ENCODE measurements at places on chromosomes 11 and 22.

- no peak for DNase-seq
Observed at GRCh38 chr11:35260342-35260985, 121.5 kb downstream of the CD44 start.

DNA sequence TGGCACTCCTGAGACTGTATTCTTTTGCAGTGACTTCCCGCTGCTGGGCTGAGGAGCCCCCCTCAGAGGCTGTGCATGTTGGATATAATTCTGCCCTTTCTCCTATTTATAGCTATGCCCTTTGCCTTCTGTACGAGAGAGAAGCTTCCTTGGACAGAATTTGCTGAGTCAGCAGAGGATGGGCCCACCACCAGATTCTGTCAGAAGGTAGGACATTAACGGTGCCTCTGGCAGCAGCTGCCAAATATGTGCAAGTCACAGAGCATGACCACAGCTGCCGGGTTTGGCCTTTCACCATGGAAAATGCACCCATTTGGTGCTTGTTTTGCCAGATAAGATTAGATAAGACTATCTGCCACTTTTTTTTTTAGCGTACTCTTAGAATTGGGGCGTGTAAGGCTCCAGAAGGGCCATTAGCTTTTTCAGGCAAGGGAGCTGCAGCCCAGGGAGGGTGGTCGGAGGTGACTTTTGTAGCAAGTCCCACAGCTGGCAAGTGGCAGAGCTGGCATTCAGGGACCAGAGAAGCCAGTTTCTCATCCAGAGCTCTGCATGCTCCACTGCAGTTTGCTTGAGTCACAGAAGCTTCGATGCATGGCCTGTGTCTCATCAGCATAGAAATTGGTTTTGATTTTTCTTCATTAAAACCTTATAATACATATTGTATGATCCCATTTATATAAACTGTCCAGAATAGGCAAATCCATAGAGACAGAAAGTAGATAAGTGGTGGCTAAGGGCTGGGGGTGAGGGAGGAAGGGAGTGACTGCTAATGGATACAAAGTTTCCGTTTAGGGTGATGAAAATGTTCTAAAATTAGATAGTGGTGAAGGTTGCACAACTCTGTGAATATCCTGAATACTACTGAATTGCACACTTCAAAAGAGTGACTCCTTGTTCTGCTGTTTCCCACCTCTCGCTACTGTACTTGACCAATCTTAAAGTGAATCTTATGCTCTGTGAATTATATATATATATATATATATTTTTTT lies 15.8 kb downstream of the UPB1 start:
- DNase-seq = no peak

GRCh38 chr22:21779444-21779843 lies 43.9 kb upstream of the YPEL1 start:
- DNase-seq = no peak

- no peak for DNase-seq
Observed at GRCh38 chr11:72600557-72600956, 73.7 kb downstream of the PDE2A start.

GRCh38 chr11:104876324-104876723 lies 21.9 kb downstream of the CASP12 start:
- DNase-seq = no peak

- DNase-seq = no peak
Observed at GRCh38 chr22:31734512-31734911, 15.4 kb downstream of the PRR14L start.

DNA sequence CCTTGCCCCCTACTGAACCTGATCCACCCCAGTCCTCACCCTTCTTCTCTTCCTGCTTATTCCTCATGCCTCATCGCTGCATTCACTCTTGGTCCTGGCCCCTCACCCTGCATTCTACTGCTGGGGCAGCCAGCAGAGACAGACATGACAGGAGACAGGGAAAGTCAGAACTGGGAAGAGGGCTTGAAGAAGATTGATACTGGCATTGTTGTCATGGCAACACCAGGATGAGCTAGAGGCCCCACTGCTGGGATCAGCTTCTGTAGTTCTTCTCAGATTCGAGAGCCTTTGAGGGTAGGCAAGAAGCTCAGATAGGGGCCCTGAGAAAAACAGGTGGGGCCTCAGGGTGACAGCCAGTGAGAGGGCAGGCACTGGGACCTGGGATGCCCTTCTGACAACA lies 264.3 kb downstream of the MIAT start:
- DNase-seq = no peak

- DNase-seq = no peak
Observed at GRCh38 chr11:86066657-86067008, 2.3 kb downstream of the PICALM start.
